Stimulated activated CD8-positive, alpha-beta memory T cell treated with anti-CD3 and anti-CD28 coated beads, Interleukin-15, amount 100 ng/mL, for 48 hours (primary cell): ENCODE measurements at places on chromosomes 13 and 19.

- no peak for DNase-seq
Observed at GRCh38 chr13:48502601-48503319, 30.1 kb downstream of the RCBTB2 start.

DNA sequence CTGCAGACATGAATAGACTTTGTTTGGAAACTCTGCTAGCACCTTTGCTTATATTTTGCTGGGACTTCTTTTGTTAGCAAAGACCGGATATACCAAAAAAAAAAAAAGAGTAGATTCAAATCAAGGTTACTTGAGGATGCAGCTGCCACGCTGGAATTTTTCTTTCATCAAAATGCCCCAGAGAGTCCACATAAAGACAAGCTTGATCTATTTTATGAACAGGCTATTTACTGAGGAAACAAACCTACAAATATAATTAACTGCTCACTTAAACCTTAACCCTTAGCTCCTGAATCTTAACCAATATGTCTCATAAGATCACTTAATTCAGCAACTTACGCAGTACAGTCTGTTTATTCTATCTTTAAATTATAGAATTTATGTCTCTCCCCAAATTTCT, 27.1 kb upstream of the DOCK9 start:
- no peak for DNase-seq

DNA sequence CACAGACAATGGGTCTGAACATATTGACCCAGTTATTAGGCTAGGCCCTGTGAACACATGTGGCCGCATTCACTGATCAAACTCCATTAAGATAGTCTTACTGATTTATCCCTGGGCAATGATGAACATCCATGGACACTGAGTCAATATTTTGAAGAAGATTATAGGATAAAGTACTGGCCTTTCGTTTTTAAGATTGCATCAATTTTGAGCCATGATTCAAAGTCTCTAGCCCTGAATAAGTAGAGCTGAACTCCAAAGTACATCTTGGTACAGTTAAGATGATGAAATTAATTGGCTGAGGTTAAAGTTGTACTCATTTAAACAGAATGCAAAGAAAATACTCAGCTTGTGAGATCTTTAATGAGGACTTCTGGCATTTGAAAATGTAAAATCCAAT, 1581.9 kb downstream of the EFNB2 start:
- DNase-seq = no peak

GRCh38 chr13:107234319-107235073, 666.6 kb upstream of the ARGLU1 start:
- no peak for DNase-seq

- DNase-seq = no peak
Observed at GRCh38 chr13:75585153-75585552, 35.6 kb downstream of the UCHL3 start.

GRCh38 chr19:39701291-39701690, 3.0 kb upstream of the LGALS14 start:
- DNase-seq = no peak

- no peak for DNase-seq
Observed at GRCh38 chr19:17411801-17412200, 6.4 kb upstream of the BST2 start.

DNA sequence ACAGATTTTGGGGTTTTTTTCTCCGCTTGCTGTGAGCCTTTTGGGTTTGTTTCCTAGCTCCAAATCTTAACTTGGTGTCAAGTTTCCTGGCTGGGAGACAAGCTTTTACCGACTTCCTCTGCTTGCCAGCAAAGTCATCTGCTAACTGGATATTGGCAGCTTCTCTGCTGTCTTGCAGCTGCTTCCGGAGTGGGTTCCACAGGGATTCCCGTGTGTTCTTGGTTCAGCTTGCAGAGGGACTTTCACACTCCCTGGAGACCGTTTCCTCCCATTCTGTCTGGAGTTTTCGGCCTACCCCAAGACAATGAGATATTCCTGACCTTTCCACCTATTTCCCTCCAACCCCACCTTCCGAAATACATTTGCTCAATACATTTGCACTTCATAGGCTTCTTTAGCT, 2.2 kb upstream of the COLGALT1 start:
- DNase-seq = no peak

GRCh38 chr13:51738226-51738905, 65.6 kb downstream of the DHRS12 start:
- DNase-seq = no peak

DNA sequence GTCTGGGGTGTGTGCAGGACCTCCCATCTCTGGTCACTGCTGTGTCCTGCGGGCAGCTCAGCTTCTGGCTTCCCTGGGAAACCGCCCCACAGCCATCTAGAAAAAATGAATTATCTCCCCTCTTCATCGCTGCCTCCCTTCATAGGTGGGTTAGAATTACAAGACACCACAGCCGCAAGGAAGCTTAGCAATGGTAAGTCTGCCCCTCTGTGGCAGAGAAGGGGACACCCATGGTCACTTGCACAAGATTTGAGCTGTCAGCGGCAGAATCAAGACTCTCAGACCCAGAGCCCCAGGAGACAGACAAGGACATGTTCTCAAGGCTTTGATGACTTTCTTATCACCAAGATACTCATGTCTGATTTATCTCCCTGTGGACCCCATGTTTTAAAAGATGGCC, 110.8 kb upstream of the PABPC3 start:
- DNase-seq = no peak

DNA sequence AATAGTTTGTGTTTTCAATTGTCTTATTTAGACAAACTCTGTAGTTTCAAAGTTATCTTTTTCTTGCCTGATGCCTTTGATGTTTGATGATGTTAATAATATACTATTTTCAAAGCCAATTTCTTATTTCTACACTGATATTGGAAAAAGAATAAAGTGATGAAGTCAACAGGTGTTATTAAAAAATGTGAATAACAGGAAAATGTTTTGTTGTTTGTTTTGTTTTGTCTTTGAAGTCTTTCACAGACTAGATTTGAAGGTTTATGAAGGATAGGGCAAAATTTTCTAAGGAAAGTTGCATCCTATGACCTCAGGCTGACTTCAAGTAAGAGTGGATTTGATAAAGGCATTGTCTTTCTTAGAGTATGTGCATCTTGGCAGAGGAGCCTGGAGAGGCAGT, 31.2 kb downstream of the ZNF790 start:
- DNase-seq = no peak

DNA sequence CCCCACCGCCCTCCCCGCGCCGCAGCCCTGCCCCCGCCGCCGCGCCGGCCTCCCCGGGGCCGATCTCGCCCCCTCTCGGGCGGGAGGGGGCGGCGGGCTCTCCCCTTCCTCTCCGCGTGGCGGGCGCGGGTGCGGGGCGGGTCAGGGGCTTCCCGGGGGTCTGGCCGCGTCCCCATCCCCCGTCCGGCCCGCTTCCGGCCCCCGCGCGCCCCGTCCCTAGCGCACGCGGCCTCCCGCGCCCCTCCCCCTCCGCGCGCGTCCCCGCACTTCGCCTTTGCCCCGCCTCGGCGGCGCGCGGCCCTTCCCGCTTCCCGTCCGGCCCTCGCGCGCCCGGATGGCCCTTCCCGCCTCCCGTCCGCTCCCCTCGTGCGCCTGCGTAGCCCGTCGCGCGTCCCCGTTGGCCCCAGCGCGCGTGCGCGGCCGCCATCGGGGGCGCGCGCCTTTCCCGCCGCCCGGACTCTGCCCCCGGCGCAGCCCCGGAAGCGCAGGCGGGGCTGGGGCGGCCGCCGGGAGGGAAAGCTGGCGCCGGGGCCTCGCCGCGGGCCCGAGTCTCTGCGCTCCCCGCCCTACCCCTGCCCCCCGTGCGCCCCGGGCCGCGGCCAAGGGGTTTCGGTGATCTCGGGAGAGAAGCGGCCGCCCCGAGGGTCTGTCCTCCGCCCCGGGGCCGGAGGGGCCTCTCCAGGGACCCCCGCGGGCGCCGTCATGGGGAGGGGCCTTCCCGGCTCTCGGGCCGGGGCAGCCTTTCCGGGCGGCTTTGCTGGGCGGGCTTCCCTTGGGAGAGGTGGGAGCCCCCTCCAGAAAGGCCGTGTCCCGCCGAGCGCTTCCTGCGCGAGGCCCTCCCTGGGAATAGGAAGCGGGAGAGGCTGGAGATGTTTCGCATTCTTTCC, 519 bp downstream of the PTBP1 start:
- peak; percentile 87 for DNase-seq

- DNase-seq = no peak
Observed at GRCh38 chr13:49651570-49652354, 23.5 kb downstream of the ARL11 start.

DNA sequence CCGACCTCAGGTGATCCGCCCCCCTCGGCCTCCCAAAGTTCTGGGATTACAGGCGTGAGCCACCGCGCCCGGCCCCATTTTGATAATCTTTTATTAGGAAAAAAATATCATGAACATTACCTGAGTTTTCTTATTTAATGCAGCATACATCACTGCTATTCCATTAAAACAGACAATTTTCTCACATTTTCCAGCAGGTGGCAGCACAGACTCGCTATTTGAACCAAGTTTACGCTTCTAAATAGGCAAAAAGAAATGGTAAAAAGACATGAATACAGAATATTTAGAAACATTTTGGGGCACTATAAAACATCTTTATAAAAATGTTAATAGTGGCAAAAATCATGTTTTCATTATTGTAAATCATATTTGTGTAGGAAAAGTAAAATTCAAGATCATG, 903.1 kb downstream of the SLITRK6 start:
- DNase-seq = no peak

- DNase-seq = no peak
Observed at GRCh38 chr19:343451-343931, 1.1 kb downstream of the MIER2 start.

DNA sequence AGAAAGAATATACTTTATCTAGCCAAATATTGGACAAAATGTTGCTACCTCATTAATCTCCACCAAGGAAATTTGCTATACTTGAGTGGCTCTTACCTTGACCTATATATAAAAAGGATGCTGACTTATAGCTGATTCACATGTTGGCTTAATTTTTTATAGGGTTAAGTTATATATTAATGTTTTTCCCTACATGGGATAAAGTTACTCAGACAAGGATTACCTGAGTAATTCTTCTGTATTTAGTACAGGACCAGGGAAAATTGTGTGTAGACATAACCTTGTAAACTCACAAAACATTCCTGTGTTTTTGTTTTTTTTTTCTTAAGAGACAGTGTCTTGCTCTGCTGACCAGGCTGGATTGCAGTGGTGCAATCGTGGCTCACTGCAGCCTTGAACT, 30.6 kb upstream of the SOHLH2 start:
- no peak for DNase-seq

GRCh38 chr13:45184693-45185092, 16.2 kb downstream of the KCTD4 start:
- DNase-seq = no peak

DNA sequence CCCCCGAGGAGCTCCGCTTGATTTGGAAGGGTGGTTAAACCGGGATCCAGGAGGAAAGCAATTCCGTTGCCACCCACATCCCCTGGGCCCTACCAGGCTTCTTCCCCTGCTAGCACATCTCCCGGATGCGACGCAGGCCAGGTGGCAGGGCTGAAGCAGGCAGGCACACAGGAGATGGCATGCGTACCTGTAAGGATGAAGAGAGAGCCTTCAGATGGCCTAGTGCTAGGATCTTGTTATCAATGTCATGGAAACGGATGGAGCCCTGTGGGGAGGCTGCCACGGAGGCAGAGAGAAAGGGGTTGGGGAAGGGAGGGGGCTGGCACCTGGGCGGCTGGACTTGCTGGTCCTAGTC, 8.5 kb upstream of the SOX1 start:
- DNase-seq = no peak

DNA sequence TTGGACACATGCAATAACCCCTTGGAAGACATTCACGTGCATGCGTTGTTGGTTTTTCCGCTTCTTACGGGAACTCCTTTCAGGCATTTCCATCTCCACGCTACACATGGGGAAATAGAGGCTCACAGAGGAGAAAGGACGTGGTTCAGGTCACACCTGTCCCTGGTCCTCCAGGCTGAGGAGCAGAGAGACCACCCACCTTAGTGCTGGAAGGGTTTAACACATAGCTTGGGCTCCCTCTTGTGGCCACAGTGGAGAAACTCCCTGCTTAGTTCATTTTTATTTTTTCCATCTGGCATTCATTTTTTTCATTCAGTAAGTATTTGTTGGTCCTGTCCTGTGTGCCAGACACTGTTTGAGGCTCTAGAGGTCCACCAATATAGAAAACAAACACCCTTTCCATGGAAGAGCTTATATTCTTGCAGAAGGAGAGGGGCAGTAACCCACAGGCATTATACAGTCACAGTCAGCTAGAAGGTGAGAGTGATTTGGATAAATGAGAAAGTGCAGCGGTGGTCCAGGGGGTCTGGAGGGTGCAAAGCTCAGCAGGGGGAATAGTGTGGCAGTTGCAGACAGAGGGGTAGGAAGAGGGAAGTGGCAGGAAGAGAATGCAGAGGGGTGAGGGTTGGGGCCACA, 24.2 kb upstream of the TTYH1 start:
- no peak for DNase-seq

DNA sequence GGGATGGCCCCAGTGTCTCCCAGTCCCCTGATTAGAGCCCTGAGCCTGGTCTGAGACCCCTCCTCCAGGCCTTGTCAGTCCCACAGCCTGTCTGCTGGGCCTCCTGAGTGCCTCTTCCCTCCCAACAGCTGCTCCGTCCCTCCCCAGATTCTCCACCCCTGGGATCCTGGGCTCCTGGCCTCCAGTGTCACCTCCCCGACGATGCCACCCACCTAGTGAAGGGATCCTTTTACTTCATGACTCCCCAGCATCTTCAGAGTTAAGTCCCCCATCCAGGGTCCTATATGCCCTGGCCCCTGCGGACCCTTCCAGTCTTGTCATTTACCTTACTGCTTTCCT, 4.4 kb upstream of the PRX start:
- DNase-seq = no peak
